GM23338 (cell line): ENCODE measurements at places on chromosomes 16 and 17. TPM values are rescaled to one million over a fixed set of nuclear protein-coding genes. Genes with fewer than 3 reads are reported as not detected.

GRCh38 chr17:17364338-17364667 is 61.1 kb downstream of the NT5M start:
- no peaks in the 10 kb centered on the region for H3K36me3 ChIP-seq
- DNase-seq, result no peak
- H3K27ac ChIP-seq, result no peak overlapping the region
- no peak overlapping the region for H3K4me3 ChIP-seq

DNA sequence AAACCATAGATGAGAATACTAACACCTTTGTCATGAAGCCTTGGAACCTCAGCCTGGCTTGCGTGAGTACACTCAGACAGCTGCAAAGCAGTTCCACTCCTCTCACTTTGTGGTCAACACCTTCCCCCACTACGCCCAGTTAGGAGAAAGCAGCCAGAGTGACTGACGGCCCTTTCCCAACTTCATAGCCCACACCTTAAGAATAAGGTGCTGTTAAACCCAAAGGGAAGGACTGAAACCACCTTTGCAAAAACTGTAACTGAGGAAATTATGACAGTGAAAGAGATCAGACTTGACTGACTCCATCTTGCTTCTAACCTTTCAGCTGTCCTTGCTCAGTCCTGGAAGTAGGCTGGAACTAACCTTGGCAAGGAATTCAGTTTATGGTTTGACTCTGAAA is 13.7 kb downstream of the N4BP1 start:
- H3K4me3 ChIP-seq, result no peak overlapping the region
- no peak overlapping the region for H3K27ac ChIP-seq
- H3K4me1 ChIP-seq, result peaks cover 33% of the 10 kb centered on the region
- no peaks in the 10 kb centered on the region for H3K27me3 ChIP-seq

- H3K27ac ChIP-seq, result no peak overlapping the region
- H3K4me1 ChIP-seq, result no peaks in the 10 kb centered on the region
- H3K36me3 ChIP-seq, result no peaks in the 10 kb centered on the region
Measured at GRCh38 chr17:68867759-68868516, 87.3 kb downstream of the ABCA8 start.

DNA sequence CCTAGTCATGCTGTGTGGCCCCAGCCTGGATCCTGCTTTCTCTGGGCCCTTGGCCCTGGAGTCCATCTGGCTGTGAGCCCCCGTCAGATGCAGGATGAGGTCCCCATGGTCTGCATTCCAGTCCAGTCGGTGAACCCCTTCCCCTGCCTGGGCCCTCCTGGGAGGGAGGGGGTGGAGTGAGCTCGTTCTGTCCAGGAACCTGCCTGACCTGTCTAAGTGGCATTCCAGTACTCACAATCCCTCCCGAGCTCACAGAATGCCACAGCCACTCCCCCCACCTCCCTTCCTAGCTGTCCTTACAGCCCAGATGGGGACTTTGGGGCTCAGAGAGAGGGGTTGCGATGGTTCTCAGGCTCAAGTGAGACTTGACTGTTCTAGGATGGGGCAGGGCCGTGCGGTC is 15.5 kb downstream of the SPNS2 start:
- no peaks in the 10 kb centered on the region for H3K27me3 ChIP-seq
- no peak overlapping the region for H3K4me3 ChIP-seq
- no peak overlapping the region for H3K27ac ChIP-seq
- H3K4me1 ChIP-seq, result no peaks in the 10 kb centered on the region
- no peaks in the 10 kb centered on the region for H3K36me3 ChIP-seq

The LUC7L gene
- 114 and 115 TPM in 2 replicates for total RNA-seq

The C1QL1 gene
- total RNA-seq, result 4.9 and 14.4 TPM in 2 replicates
